HepG2 (cell line): ENCODE measurements at places on chromosomes 1 and 21.

- DNase-seq: no peak
These were observed 52.4 kb downstream of the HNRNPR start for GRCh38 chr1:23291706-23292105.

DNA sequence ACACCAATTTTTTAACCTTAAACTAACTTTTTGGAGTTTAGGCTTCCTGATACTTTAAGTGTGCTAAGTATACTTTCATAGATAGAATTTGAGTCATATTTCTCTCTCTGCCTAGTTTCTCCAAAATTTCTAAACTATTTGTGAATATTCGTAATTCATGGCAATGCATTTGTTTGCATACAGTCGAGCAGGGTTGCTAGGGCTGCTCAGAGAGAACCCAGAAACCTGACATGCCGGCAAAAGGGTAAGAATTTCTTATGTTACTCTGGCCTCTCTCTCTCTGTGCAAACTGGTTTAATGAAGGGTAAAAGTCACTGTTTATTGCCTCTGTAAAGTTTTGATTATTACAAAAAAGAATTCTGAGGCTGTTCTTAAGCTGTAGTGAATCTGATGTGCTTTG lies 25.1 kb upstream of the SLC9A1 start:
- no peak for DNase-seq

DNA sequence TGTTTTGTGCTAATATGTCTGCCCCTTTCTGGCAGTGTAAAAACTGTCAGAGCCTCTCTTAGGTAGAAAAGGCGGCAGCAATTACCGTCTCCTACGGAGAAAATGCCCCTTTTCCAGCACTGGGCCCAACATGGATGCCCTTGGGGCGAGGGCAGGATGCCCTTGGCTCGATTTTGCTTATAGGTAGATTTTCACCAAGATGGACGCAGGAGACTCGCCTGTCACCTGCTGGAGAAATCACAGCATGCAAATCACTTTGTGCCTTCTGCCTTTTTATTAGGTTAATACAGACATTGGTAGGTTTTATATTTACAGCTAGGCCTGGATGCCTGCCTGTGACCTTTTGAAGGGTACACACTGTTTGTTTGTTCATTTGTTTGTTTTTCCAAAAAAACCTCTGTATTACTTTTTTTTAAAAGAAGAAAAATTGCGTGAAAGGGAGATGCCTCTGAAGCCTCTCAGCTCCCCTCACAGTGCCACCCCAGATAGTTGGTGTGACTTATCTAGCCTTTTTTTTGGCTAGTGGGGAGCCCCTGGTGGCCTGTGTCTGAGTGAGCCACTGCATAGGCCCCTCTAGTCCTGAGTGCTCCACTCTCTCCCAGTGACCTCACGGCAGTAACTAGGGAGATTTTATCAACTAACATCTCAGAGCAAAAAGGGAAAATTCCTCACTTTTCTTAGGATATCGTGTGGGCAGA lies 2.5 kb downstream of the ATP1B1 start:
- DNase-seq: peak; percentile 71

- DNase-seq: peak; percentile 8
These were observed 389.9 kb downstream of the SMYD3 start for GRCh38 chr1:246117066-246117791.

DNA sequence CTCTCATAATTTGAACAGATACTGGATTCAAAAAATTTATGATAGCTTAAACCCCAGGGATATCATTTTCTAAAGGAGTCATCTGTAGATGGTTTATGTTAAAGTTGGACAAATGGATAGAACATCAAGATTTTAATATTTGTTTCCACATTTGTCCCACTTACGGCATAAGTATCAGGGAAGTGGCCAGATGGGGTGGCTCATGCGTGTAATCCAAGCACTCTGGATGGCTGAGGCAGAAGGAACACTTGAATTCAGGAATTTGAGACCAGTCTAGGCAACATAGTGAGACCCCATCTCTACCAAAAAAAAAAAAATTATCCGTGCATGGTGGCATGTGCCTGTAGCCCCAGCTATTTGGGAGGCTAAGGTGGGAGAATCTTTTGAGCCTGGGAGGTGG lies 229.1 kb downstream of the GPR52 start:
- no peak for DNase-seq

GRCh38 chr1:186091222-186091720 lies 283.8 kb downstream of the TPR start:
- no peak for DNase-seq

DNA sequence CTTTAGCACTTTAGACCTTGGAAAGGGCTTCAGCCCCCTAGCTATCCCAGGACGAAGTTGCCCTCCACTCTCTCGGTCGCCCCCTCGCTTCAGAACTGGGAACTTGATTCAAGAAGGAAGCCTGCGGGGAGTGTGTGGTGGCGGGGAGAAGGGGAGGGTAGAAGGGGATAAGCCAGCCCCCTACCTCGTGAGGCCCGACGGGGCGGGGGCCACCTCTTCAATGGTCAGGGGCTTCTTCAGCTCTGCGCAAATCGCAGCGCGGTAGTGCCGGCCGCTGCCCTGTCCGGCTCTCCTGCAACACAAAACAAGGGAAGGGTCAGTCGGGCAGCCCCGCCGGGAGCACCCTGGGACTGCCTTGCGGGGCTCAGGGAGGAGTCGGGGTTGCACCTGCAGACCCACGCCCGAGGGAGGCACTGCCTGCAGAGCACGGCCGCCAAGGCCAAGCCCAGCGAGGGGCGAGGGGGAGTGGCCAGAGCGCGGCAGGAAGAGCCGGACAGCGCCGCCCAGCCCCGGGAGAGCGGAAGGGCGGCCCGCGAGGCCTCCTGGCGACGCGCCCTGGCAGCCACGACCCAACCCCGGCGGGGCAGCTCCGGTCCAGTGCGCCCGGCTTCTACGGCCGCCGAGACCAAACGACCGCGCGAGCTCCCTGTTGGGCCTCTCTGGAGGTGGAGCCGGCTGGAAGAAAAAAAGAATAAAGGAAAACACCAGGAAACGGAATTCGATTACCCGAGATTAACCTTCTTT lies 56.2 kb upstream of the RASAL2 start:
- DNase-seq: peak; percentile 67

- DNase-seq: no peak
These were observed 402.0 kb downstream of the PTPRU start for GRCh38 chr1:29638281-29638680.

GRCh38 chr1:36369061-36369861 lies 16.5 kb downstream of the STK40 start:
- peak; percentile 57 for DNase-seq

- no peak for DNase-seq
These were observed 32.4 kb downstream of the KIF1B start for GRCh38 chr1:10242811-10243210.

- no peak for DNase-seq
These were observed 262.1 kb downstream of the BRINP2 start for GRCh38 chr1:177432897-177433296.
